Peyer's patch (tissue), 4 donors: ENCODE measurements at places on chromosomes 3 and 15. TPM values are rescaled to one million over a fixed set of nuclear protein-coding genes. Genes with fewer than 3 reads are reported as not detected.

FETUB gene
- not detected for total RNA-seq

STRA6 gene
- not detected for total RNA-seq

C3orf20 gene
- total RNA-seq, result not detected

- no peak for DNase-seq
These were observed 517.7 kb upstream of the TBL1XR1 start for GRCh38 chr3:177714945-177715344.

DNA sequence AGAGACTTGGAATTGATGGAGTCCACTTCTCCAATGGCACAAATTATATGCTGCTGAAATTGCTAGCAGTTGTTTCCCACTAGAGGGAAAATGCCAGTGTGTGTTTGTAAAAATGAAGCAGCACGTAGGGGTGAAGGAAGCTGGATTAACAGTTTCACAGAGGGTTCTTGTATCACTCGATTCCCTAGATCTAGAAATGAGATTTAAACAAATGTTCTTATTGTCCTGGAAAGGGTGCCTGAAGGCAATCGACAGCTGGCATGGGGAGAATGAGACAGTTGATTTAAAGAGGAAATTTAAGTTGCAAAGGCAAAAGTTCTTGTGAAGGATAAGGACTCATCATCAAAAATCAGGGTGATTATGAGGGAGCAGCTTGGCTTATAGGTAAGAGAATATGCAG lies 234.8 kb upstream of the ARPP21 start:
- DNase-seq, result no peak

DNA sequence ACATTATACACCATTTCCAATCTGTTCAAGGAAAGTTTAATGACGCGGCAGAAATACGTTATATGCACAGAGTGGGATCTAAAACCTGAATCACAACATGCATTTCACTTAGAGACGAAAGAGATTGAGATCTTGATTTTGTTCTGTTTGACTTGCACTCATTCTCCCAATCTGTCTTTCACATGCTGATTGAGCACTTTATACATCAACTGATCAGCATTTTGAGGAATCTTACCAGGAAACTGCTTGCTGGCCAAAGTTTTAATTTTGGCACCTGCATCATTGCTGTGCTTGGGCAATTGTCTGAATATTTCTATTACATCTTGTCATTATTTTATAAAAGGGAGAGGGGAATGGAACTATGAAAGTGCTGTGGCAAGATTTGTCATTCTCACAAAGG lies 47.7 kb upstream of the ATP10A start:
- no peak for DNase-seq

DNA sequence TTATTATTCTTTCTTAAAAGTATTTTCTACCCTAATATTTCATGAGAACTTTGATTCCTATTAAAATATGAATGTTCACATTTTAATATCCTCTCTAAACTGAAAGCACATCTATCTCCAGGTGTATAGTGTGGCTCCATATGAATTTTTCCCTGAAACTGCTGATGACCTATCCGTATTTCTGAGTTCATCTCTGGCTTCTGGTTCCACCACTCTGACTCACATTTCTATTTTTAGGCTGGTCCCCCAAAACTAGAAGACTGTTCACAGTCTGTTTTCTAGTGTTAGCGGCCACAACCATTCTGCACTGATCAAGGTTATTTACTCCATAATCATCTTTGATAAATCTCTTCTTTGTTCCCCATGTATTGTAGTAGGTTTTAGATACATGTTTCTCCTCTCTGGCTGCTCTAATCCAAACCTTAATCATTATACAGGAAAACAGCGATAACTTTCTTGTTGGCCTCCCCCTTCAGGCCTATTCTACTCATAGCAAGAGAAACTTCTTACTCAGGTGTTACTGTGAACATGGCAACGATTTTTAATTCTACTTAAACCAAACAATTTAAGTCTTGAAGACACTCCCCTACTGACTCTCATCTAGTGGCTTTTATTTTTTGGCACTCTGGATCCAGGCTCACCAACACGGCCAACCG lies 12.8 kb downstream of the ADPGK start:
- no peak for DNase-seq

DNA sequence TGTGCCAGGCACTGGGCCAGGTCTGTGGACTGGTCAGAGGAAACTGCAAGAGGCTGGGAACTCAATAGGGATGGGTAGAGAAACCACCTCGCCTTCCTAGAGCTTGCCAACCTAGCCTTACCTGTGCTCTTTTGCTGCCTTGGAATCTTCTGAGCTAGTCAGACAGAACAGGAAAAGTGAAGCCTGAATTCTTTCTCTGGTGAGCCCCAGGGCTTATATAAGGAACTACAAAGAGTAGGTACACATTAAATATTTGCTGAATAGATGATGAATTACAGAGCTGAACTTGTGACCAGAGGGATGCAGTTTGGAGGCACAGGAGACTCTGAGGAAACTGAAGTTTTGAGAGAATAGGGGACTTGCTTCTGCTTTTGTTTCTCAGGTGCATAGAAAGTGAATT lies 15.6 kb upstream of the FBXW12 start:
- no peak for DNase-seq

DNA sequence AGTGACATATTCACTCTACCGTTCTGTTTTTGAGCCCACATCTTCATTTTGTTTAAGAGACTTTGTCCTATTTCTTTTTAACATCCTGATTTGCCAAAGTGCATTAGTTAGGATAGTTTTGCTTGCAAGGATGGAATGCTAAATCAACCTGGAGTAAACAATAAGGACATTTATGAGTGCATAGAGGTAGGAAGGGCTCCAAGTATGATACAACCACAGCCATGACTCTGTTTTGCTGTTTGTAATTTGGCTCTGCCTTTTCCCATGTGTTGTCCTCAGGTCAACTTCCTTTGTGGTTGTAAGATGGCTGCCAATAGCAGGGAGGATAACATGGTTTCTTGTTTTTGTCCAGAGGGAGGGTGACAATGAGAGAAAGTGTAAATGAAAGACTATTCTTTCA lies 66.4 kb upstream of the GOLIM4 start:
- DNase-seq, result no peak

DNA sequence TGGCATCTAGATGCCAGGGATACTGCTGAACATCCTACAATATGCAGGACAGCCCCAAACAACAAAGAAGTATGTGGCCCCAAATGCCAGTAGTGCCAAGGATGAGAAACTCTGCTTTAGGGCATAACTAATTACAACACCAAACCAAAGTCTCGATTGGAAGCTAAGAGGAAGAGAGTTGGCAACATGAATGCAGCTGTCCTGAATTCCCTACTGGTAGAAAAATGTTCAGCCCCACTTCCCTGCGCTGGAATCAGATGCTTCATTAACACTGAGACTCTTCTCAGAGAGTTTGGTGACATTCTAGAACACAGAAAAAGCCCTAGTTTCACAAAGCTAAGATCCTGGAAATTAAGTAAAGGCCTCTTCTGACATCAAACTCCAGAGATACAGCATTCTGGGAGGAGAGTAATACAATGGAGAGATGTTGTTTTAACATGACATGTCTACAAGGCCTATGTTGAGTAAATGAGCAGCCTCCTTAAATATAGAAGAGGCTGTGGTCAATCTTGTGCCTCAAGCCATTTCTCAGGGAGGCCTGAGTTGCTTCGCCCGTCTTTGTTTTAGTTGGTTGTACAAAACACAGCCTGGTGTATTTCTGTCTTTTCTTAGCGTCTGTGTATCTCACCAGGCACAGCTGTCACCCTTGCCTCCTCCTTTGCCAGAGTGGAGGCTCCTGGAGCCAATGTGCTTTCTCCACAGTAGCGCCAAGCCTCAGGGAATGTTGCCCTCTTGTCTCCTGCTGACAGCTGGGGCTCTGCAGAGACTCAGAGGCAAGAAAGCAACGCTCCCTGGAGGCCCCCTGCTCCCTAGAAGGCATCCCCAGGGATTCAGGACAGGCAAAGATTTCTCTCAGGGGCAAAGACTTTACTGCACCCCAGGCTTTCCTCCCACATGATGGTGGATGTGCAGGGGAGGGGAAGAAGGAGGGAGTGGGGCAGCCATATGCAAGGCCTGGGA lies 25.1 kb upstream of the CTNNB1 start:
- no peak for DNase-seq
